Hematopoietic multipotent progenitor cell treated with erythropoietin and hydrocortisone succinate and interleukin-3 and kit ligand, for 6 days (in vitro differentiated cells): ENCODE measurements at places on chromosomes 7 and 10.

- DNase-seq: no peak
Measured at GRCh38 chr10:33052263-33052875, 94.3 kb upstream of the ITGB1 start.

DNA sequence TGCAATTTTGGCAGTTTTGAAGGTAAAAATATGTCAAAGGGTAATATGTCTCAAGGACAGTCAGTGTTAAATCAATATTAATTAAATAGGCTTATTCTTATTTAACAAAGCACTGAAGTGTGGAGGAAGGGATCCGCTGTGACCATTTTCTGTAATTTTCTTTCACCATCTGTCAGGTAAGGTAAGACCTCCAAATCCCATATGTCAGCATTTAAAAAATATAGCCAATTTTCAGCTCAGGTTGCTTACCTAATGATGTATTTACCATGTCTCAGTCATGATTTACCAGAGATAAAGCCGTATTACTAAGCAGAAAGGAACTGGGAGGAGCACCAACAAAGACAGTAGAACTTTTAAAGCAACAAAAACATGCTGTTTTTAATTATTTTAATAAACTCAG lies 683.9 kb downstream of the CCSER2 start:
- DNase-seq: no peak

GRCh38 chr10:118980870-118981269 lies 48.6 kb upstream of the NANOS1 start:
- no peak for DNase-seq

- DNase-seq: no peak
Measured at GRCh38 chr10:119758448-119759195, 32.8 kb downstream of the INPP5F start.

GRCh38 chr10:102418622-102419268 lies at the start of gene PSD:
PSD (minus strand) TSS chr10:102418785; CDS start chr10:102417038, 1,747 bp downstream.
- no peak for DNase-seq

GRCh38 chr10:122856902-122857301 lies 11.2 kb upstream of the CUZD1 start:
- no peak for DNase-seq

DNA sequence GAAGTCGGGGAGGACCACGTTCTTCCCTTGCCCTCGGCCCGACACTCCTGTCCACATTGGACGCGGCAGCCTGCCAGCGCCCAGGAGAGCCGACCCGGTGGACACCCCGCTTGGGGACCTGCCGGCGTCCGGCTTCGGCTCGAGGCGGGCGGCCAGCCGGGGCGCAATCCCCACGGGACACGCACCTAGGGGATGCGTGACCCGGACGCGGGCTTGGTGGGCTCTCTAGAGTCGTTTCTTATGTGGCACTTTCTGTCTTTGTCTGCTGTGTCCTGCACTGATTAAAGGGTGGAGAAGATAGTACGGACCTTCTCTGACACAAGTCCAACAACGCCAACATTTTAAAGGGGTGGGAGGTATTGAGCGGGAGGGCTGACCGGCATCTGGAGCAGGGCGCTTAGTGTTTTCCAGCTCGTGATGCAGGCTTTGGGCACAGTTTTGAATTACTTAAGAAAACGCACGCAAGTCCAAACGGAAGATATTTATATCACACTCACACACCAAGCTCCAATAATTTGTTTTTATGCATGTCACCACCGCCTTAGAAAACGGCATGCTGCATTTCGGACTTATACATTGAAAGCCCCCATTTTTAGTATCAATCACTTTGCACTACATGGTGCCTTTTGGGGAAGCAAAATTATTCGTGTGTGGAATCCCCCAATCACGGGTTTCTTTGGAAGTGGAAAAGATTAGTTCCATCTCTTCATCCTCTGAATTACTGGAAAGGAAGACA lies 3.9 kb upstream of the SPAG6 start:
- peak; percentile 43 for DNase-seq

DNA sequence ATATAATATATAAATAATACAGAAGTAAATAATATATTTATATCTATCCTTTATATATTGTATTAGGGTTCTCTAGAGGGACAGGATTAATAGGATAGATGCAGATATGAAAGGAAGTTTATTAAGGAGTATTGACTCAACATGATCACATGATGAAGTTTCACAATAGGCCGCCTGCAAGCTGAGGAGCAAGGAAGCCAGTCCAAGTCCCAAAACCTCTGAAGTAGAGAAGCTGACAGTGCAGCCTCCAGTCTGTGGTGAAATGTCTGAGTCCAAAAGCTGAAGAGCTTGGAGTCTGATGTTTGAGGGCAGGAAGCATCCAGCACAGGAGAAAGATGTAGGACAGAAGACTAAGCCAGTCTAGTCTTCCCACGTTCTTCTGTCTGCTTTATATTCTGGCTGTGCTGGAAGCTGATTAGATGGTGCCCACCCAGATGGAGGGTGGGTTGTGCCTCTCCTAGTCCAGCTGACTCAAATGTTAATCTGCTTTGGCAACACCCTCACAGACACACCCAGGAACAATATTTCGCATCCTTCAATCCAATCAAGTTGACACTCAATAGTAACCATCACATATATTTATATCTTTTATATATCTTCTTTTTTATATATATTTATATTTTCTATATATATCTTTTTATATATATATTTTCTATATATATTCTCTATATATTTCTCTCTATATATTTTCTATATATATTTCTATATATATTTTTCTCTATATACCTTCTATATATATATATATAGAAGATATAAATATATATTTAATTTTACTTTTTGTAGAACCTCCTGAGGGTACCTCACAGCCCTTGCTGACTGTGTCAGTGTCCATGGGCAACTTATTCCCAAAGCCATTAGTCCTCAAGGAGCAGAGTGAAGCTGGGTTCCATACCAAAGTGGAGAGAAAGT lies 24.6 kb upstream of the AKR1B10 start:
- DNase-seq: peak; percentile 14

- peak; percentile 69 for DNase-seq
Measured at GRCh38 chr10:91632671-91633550, at the start of gene PPP1R3C. PPP1R3C (minus strand) TSS chr10:91633071; CDS start chr10:91632969, 102 bp downstream.

GRCh38 chr10:101725296-101726114 lies 30.5 kb upstream of the FBXW4 start:
- DNase-seq: no peak

- DNase-seq: peak; percentile 59
Measured at GRCh38 chr10:27319752-27320431, 79.3 kb upstream of the ACBD5 start.

DNA sequence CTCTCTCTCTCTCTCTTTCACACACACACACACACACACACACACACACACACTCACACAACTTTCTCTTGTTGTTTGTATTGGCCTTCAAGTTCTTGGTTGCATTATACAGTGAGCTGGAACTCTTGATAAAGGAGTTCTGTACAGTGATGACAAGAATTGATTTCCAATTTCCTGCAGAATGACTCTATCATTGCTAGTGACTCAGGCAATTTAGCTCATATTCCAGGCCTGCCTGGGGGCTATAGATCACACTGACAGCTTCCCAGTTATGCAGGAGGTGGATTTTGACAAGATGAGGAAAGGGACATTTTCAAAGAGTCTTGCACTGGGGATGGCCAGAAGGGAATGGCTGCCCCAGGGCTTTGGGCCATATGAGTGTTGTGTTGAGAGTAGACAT lies 508.8 kb downstream of the TYW1 start:
- no peak for DNase-seq

GRCh38 chr10:101708870-101709269 lies 13.9 kb upstream of the FBXW4 start:
- peak; percentile 13 for DNase-seq

- no peak for DNase-seq
Measured at GRCh38 chr7:45688382-45688781, 114.2 kb downstream of the ADCY1 start.

DNA sequence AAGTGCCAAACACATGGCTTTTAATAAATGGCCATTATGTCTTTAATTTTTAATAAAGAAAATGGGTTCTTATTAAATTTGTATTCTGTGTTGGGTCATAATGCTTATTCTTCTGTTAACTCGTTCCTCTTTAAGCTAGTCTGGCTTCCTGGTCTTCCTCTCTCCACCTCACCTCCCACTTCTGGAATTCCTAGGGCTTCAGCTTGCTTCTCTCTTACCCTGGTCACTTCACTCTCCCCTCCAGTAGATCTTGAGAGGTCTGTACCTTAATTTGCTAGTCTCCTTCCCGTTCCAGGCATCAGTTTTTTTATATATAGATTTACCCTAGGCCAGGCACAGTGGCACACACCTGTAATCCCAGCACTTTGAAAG lies 111.2 kb downstream of the RALA start:
- DNase-seq: no peak

DNA sequence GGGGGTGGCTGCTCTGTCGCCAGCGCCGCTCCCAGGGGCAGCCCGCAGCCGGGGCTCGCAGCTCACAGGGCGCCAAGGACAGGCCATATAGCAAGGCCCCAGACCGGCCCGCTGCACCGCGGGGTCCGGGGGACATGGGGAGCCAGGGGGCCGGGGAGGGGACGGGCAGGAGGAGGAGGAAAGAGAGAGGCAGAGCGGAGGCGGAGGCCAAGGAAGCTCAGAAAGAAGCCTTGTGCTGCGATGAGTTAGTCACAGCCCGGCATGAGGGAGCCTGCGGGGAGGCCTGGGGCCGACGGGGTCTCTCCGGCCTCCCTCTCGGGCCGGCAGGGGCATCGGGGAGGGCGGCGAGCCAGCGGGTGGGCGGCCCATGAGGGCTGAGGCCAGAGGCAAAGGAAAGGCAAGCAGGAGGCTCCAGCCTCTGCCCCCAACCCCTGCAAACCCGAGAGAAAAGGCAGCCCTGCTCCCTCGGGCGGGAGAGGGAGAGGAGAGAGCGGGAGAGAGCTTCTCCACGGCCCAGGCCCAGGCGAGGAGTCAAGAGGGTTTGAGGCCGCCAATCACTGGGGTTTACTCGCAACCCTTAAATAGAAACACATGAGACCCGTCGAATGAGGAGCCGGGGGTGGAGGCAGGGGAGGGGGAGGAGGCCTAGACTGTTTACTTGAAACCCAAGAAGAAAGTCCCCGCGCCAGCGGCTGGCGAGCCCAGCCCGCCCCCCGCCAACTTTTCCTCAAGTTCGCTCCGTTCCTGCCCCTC lies 167.9 kb downstream of the NEURL1 start:
- peak; percentile 65 for DNase-seq

DNA sequence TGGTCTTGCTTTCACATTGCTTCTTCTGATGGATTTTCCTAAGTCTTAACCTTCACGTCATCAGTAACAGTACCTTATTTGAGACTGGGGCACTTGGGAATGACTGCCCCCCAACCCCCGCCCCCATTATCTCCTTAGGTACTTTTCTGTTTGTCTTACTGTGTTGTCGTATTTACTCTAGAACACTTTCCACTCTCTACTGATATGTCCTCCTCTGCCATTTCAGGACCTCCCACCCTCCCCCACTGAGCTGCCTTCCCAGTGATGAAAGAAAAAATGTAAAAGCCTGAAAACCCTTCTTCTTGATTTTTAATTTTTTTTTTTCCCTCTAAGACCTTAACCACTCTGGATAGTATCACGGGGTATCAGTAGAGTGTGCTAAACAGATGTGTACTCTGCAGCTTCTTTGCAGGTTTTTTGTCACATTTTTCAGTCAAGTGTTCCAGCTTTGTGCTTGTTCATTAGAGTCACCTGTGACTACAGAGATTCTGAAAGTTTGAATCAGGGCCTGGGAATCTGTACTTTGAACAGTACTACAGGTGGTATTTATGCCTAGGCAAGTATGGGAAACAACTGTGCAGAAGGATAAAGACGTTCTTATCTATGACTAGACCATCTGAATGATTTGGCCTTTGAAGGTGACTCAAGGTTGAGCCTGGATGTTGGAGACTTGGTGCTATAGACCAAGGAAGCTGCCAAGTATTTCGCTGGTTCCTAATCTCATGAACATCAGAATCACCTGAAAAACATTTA lies 8.3 kb downstream of the CALU start:
- DNase-seq: no peak

- DNase-seq: peak; percentile 57
Measured at GRCh38 chr7:155796381-155797261, 15.6 kb downstream of the SHH start.
